ENCODE measurements at places on chromosomes 4 and X.

DNA sequence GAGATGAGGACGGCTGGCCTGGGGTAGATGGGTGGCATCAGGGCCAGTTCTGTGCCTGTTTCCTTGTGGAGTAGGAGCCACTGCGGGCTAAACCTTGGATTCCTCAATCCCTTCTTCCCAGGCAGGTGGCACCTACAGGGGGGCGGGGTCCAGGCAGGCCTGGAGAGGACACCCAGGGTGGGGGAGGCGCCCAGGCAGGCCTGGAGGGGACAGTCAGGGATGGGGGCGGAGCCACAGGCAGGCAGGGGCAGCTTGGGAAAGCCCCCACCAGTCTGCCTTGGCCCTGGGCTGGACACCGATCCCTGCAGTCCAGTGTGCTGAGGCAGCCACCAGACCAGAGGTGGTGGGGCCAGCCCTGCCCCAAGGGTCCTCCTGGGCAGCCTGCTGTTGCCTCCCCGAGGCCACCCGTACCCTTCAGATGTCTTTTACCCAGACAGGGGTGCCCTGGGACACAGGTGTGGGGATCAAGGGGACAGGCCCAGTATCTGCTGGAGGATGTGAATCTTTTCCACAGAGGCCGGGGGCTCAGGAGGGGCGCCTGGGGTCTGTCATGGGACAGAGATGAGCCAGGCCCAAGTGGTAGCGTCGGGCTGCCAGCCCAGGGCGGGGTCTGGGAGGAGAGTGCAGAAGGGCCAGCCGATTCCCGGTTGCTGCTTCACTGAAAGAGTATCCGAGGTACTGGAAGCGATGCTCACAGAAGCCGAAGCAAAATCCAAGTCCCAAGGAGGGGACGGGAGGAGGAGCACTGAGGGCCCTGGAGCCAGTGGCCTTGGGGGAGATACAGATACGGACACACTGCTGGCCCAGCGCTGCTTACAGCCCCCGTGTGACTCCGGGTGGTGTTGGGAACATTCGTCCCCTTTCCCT, 34.5 kb downstream of the LRPAP1 start:
- DNase-seq: no peak

DNA sequence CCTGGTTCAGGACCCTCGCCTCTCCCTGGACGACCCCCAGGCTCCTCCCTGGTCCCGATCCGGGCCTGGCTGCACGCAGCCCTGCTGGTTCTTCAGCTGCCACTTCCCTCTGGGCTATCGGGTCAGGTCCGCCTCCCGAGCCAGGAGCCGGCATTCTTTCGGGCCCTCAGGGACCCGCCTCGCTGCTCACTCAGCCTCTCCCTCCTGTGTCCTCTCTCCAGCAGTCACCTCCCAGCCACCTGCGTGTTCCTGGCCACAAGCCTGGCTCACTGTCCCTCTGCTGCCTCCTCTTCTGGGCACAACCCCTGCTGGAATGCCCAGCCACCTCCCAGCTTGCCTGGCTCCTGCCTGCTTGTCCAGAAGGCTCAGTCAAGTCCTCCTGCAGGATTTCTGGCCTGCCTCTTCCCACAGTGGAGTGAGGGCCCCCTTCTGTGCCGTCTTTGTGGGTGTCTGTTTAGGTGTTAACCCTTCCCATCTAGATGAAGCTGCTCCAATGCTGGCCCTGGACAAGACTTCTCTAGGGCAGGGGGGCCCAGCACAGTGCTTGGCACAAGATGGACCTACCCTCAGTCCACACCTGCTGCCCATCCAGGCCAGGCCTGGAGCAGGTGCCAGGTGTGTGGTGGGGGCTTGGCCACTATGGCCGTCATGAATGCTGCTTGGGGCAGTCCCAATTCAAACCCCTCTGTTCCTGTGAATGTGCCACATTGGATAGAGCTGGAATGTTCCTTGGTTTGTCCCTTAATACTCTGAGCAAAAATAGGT, 2.2 kb downstream of the WFS1 start:
- DNase-seq: no peak

DNA sequence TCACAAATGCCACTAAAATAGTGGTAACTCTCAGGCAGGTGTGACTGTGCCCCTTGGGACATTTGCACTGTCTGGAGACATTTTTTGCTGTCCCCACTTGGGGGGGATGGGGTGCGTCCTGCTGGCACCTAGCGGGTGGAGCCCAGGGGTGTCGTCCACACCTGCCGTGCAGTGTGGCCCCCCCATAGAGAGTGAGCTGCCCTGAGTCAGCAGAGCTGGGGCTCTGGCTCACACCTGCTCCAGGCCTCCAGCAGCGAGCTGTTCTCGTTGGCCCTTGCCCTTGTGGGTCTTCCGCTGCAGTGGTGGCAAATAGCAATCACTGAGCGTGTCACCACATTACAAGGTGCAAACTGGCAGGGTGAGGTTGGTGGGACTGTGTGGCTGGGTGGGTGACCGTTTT, 64.6 kb downstream of the CLDN34 start:
- no peak for DNase-seq

DNA sequence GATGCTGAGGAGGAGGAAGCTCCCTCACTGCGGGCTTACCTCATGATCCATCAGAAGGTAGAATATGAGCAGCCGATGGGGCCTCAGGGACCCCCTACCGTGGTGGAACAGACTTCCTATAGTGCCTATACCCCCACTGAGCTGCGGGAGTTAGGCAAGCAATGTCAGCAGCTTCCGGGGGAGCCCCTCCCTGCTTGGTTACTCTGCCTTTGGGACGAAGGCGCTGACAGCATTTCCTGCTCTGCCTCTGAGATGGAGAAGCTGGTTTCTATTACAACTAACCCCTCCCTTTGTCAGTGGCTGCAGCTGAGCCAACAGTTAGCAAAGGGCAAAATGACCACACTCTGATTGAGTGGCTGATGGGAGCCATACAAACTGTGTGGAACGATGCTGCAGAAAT, 430.7 kb downstream of the IDS start:
- DNase-seq: peak; percentile 44

- no peak for DNase-seq
These were observed 145.4 kb downstream of the CPEB2 start for GRCh38 chr4:15147714-15148113.

GRCh38 chrX:32582729-32583128, 628.6 kb downstream of the DMD start:
- no peak for DNase-seq

All from activated naive CD4-positive, alpha-beta T cell treated with anti-CD3 and anti-CD28 coated beads, Interleukin-2, amount 10 ng/mL, durations not matched to agents 7 days and 5 days (primary cell).